ENCODE measurements at places on chromosomes 2 and 18.

GRCh38 chr2:174023591-174024523 lies 58.7 kb upstream of the SP3 start:
- DNase-seq: no peak

DNA sequence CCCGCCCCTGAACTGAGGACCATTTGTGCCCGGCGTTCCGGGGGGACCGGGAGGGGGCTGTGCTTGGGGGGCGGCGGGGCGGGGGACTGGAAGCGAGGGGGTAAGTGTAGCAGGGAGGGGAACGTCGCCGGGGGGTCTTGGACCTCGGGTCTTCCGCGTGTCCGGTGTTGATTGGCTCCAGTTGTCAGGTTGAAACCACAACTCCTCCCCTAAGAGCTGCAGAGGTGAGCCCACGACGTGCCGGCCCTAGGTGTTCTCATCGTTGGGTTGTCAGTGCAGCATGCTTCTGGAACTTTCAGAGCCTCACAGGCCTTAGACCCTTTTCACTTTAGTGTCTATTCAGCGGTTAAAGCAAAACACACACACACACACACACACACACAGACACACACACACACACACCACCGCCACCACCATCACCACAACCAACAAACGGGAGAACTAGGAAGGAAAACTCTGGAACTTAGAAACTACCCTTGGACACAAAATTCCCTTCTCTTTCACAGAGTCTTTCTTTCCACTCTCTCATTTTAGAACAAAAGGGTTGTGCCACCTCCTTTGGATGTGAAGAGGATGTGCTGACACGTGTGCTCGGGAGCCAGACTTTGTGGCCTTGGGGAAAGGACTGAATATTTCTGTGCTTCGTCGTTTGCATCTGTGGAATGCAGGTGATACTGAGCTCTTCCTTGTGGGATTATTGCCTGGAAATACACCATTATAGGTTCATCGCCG lies 6.7 kb upstream of the DLX2 start:
- no peak for DNase-seq

GRCh38 chr2:236955521-236956030 lies 130.1 kb upstream of the COPS8 start:
- no peak for DNase-seq

- no peak for DNase-seq
These were observed 394.1 kb upstream of the ATP5MC3 start for GRCh38 chr2:175575346-175576258.

DNA sequence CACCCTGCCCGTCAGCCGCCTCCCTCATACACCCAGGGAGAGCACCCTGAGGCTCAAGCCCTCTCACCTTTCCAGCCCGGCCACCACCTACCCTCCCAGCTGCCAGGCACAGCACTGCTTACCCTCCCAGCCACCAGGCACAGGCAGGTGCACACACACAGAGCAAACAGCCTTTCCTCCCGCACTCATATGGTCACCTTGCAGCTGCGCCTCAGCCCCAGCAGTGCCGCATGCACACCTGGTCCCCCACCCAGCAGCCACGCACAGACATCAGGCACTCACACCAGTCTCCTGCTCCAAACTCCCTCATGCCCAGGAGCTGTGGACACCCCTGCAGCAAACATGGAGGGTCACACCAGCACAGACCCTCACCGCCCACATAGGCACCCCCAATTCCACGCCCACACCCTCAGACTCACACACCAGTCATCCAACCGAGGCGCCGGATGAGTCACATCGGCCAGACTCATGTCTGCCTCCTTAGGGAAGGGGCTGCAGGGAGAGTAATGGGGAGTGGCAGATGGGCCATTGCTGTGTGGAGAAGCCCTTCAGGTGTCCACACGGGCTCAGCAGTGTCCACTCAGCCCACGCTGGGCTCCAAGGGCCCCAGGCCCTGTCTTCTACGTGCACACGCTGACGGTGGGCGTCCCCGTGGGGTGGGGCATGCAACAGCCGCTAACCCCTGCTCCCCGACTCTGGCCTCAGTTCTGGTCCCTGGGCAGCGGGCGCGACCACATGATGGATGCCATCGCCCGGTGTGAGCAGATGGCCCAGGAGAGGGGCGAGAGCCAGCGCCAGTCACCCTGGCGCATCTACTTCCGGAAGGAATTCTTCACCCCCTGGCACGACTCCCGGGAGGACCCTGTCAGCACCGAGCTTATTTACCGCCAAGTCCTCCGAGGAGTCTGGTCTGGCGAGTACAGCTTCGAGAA lies 22.3 kb upstream of the GPR17 start:
- DNase-seq: no peak

GRCh38 chr18:67875944-67876343 lies 359.4 kb upstream of the DSEL start:
- DNase-seq: no peak

- no peak for DNase-seq
These were observed 107.2 kb upstream of the L3MBTL4 start for GRCh38 chr18:6521803-6522418.

- DNase-seq: no peak
These were observed 175.1 kb downstream of the ZFP36L2 start for GRCh38 chr2:43051338-43051737.

- no peak for DNase-seq
These were observed 8.7 kb upstream of the ACSL3 start for GRCh38 chr2:222851956-222852617.

- DNase-seq: no peak
These were observed 25.9 kb upstream of the SGPP2 start for GRCh38 chr2:222398446-222398885.

DNA sequence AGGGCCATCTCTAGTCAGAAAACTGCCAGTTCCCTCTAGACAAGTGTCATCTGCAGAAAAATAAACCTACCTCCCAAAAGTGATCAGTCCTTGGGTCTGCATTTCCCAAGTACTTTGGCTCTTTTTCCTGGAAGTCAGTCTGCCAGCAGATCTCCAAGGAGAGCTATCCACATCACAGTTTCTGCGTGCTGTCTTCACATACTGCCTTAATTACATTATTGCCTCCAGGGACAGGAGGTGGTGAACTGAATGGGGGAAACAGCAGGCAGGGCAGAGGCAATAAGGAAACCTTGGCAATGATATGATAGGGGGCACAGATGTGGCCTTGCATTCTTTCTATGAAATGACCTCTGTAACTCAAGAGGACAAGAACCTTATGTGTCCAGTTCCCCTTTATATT lies 105.9 kb upstream of the SIX2 start:
- no peak for DNase-seq
